ENCODE measurements at places on chromosomes 11 and 22.

DNA sequence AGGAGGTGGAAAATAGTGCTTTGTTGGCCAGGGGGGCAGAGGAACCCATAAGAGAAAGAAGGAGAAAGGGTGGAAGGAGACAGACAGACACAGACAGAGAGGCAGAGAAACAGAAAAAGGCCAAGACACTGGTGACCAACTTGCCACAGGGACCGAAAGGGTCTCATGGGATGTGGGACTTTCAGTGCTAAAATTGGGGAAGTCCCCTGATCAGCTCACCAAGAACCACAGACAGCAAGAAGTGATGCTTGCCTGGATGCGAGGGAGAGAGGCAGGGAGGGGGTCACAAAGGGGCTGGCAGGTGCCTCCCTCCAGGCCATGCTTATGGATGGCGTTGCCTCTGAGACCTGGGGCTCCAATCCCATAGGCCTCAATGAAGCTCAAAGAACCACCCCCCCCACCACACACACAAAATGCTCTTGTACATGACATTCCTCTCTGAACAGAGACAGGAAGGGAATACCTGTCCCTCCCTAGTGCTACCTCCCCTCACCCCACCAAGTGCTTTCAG, 413.4 kb downstream of the MN1 start:
- DNase-seq, result no peak

DNA sequence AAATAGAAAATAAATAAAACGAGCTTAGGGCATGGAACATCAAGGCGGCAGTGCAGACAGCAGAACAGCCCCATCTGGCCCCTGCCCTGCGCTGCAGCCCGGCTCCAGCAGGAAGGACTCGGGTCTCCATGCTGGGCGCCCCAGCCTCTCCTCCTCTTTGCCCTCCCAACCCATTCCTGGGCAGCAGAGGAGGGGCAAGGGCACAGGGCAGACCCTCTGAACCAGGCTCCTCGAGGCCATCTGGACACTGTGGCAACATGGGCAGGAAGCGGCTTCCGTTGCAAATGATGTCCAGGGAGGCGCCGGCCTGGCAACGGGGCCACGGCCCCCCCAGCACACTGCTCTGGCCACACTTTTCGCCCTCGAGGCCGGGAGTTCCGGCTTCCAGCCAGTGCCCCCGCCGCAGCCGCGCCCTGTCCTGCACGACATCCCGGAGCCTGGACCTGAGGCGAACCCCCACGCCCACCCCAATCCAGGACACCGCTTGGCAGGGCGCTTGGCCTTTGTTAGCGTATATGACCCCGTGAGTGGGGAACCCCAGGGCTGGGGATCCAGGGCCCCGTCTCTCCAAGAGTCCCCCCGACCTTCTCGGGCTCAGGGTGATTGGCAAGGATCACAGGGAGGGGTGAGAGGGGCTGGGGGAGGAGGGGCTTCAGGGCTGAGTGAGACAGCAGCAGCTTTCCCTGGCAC, 192.1 kb downstream of the IGLL1 start:
- no peak for DNase-seq

DNA sequence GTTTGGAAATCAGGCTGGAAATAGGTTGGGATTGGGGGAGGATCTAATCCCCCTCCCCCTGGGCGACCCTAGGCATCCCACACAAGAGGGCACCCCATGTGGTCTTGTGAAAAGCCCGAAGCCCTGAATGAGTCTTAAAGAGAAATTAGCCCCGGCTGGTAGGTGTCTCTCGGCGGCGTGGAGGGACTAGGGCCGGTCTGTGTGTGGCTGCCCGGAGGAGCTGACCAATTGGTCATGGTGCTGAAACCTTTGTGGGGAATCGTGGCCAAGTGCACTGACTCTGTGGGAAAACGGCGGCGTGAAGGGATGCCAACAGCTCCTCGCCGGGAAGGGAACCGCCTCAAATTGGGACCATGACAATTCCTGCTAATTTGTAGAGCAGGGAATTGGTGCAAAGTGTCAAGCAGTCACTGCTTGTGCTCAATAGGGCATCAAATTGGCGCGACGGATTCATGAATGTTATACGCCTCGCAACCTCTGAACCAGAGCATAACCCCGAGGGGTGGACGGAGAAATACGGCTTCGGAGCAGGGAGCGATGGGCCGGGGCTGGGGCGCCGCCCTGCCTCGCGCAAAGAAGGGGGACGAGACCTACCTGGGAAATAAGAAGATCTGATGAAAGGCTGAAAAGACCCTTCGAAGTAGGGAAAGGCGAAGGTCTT, 1.5 kb downstream of the DBX1 start:
- DNase-seq, result peak; percentile 65

GRCh38 chr11:10540546-10540914, 457 bp downstream of the RNF141 start:
- no peak for DNase-seq

DNA sequence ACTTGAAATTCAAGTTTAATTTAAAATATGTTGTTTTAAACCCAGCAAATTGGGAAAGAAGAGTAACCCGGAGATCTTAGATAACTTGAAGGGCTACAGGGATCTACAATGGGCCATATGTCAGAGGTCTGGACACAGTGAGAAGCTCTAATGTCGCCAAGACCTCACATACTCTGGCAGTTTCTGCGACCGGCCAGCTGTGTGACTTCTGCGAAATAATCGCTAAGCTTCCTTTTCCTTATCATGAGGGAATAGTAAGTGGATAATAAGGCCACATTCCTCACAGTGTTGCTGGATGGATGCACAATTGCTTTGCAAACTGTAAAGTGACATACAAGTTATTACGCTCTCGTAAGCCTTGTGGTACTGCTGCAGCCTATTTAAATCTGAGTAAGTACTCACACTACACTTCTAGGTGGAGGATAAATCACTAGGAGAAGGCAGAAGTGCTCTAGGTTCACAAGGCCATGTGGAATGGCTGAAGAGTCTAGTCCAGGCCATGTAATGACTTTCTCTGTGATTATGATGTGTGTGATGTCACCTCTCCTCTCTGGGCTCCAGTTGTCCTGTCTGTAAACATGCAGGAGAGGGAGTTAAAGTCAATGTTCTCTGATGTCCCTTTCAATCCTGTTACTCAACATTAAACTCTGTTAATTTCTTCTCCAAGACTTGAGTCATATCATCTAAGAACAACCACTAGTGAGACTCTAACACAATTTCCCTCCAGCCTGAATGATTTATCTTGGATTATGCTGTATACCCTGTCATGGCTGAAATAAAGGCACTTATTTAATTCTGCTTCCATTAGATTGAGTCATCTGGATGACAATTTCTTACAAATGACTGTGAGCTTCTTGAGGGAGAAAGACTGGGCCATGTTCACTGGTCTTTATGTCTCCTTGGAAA, 192.6 kb upstream of the NARS2 start:
- DNase-seq, result peak; percentile 39

- DNase-seq, result no peak
Measured at GRCh38 chr22:30883586-30884145, 84.9 kb downstream of the MORC2 start.

DNA sequence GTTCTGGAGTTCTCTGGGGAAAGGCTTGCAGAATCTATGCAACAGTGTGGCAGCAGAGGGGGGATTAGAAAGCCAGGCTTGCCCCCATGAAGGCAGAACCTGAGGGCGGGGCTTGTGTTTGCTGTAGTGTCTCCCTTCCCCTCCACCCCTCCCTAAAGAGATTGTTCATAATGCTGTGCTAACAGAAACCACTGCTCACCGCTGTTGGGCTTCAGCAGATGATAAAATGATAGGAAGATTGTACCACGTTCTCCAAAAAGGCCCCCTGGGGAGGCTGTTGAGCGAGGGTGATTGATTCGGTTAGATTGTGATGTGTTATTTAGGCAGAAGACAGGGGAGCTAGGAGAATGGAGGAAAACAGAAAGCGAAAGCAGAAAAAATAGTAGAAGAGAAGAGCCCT, 215.2 kb upstream of the NCAM1 start:
- DNase-seq, result no peak

DNA sequence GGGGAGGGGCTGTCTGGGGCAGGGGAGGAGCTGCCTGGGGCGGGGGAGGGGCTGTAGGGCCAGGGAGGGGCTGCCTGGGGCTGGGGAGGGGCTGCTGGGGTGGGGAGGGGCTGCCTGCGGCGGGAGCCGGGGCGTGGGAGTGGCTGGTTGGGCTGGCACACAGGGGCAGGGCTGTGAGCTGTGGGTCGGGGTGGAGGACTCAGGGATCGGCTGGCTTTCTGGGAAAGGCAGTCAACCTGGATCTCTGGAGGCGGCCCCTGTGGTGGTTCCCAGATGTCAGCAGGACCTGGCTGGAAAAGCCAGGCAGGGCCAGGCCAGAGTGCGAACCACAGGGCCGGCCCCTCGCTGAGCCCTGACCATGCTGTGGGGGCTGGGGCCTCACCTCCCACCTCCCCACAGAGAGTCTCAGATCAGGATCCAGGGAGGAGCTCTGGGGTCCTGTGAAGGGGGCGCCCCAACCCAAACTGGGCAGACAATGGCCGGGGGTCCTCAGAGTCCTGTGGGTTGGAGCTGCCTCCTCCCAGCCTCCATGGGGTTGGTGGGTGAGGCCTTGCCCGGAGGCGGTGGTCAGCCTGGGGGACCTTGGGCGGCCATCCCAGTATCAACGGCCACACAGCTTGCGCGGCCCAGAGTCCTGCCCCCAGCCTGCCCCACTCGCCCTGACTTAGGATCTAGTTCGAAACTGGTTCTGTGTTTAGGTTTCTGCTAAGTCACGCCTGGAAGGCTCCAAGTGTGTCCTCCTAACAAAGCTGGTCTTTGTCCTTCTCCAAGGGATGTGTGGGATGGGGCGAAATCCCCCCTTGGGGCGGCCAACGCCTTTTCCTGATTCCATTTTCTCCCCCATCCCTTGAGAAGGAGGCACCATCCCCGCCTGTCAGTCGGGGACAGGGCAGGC, 1.9 kb downstream of the MUC5B start:
- no peak for DNase-seq

DNA sequence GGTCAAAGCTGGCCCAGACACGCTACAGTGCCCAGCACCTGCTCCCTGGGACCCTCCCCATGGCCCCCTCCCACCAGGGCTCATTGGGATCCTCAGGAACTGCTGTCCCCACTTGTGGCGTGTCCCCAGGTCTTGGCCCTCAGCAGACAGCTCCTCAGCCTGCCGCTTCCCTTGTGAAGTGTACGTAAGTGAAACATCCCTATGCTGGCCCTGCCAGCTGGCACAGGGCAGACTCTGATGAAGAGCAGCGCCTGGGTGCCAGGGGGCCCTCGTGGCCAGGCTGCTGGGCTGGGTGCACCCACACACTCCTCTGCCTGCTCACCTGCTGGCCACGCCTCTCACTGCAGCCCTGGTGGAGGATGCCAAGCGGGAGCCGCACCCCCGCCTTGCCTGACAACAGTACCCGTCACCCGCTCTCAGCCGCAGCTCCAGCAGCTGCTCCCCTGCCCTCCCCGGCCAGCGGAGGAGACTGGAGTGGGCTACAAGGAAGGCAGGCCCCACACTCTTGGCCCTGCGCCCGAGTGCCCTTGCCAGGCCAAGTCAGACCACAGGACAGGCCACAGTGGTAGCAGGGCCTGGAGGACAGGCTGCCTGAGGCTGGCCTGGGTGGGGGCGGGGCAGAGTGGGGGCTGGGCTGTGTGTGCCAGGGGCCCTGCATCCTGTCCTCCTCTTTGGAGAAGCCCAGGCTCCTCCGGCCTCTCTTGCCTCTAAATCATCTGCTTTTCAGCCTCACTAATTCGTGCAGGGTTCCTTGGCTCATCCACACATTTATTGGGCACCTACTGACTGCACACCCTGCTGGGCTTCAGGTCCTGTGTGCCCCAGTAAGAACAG, 39.5 kb downstream of the IGF2 start:
- DNase-seq, result no peak

DNA sequence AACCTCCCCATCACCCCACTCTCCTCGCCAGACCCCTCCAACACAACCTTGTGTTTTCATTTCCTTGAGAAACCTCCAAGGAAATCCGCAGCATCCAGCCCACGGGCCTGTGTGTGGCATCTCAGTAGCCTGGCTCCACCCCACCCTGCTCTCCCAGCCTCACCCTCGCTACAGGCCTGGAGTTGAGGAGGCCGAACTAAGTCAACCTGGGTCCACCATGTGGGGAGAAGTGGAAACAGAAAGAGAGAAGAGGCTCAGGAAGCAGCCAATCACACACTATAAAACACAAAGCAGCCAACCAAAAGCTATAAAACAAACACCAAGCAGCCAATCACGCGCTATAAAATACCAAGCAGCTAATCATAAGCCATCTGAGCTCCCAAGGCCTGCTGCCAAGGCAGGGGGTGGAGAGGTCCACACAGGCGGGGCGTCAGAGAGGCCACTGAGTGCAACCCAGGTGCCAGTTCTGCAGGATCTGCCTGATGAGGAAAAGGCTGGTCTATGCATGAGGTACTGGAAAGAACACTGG, 72.0 kb downstream of the MICAL3 start:
- DNase-seq, result no peak

DNA sequence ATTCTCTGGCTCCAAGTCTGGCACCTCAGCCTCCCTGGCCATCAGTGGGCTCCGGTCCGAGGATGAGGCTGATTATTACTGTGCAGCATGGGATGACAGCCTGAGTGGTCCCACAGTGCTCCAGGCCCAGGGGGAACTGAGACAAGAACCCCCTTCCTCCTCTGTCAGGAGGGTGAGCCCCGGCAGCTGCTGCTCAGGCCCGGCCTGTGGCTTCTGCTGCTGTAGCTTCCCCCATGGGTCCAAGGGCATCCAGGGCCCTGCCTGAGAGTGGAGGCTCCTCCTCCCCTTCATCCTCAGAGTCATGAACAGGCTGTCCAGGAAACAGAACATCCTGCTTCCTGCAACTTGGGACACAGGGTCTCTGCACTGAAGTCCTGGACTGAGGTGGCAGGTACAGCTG, 113.6 kb downstream of the VPREB1 start:
- no peak for DNase-seq

Data from fibroblast of skin of right biceps (primary cell).